WTC11 (cell line): ENCODE measurements at places on chromosomes 16 and 17.

DNA sequence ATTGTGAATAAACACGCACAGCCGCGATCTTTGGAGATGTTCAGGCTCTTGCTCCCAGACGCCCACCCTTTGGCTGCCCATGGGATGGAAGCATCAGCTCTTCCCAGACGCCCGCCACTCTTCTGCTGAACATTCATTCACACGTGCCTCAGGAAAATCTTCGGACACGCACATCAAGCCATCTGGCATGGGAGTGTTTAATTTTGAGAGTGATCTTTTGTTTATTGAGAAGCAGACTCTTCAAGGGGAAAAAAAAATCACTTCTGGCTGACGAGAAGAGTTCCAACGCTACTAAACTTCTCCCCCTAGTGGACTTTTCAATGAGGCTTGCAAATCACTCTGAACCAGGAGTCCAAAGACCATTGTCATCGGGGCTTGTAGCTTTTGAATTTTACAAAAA is 62.0 kb upstream of the NUDT7 start:
- H3K27ac ChIP-seq: no peak overlapping the region
- H3K4me1 ChIP-seq: peaks cover 14% of the 10 kb centered on the region
- peaks cover 8% of the 10 kb centered on the region; the same call in 1 of the 2 replicates for H3K36me3 ChIP-seq
- no peaks in the 10 kb centered on the region; the same call in 1 of the 2 replicates for H3K27me3 ChIP-seq
- no peak overlapping the region for H3K4me3 ChIP-seq
- DNase-seq: no peak

GRCh38 chr16:85354686-85355514 is 242.6 kb upstream of the CIBAR2 start:
- H3K4me3 ChIP-seq: no peak overlapping the region
- H3K27ac ChIP-seq: no peak overlapping the region
- no peaks in the 10 kb centered on the region; the same call in 1 of the 2 replicates for H3K27me3 ChIP-seq

DNA sequence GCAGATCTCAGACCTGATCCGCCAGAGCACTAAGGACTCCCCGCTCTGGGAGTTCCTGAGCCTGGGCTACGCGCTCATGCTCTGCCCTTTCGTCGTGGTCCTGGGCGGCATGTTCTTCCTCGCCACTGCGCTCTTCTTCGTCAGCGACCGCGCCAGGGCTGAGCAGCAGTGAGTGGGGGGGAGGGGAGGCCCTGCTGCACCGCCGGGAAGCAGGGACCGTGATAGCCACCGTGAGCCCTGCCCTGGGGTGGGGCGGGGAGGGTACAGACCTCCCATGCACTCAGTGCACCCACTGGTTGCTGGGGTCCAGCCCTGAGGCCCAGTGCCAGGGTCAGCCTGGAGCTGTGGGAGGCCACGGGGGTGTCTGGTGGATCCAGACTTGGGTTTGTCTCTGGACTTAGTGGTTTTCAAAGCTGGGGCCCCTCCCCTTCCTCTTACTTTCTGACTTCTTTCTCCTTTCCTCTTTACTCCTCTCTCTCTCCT is 18.9 kb downstream of the MYBBP1A start:
- no peak for DNase-seq
- H3K36me3 ChIP-seq: peaks cover 7% of the 10 kb centered on the region
- H3K27ac ChIP-seq: peak overlapping the region; percentile 53; the same call in 1 of the 2 replicates
- H3K27me3 ChIP-seq: peaks cover 35% of the 10 kb centered on the region
- H3K4me1 ChIP-seq: peaks cover 18% of the 10 kb centered on the region
- H3K4me3 ChIP-seq: peak overlapping the region; percentile 60

DNA sequence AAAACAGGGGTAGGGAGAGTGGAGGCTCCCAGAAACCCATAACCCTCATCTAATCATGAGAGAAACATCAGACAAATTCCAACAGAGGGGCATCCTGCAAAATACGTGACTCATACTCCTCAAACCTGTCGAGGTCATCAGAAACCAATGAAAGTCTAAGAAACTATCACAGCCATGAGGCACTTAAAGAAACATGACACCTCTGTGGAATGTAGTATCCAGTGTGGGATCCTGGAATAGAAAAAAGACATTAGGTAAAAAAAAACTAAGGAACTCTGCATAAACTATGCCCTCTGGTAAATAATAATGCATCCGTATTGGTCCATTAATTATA is 16.4 kb downstream of the CDH5 start:
- H3K4me1 ChIP-seq: peaks cover 12% of the 10 kb centered on the region
- H3K36me3 ChIP-seq: no peaks in the 10 kb centered on the region
- H3K4me3 ChIP-seq: no peak overlapping the region

DNA sequence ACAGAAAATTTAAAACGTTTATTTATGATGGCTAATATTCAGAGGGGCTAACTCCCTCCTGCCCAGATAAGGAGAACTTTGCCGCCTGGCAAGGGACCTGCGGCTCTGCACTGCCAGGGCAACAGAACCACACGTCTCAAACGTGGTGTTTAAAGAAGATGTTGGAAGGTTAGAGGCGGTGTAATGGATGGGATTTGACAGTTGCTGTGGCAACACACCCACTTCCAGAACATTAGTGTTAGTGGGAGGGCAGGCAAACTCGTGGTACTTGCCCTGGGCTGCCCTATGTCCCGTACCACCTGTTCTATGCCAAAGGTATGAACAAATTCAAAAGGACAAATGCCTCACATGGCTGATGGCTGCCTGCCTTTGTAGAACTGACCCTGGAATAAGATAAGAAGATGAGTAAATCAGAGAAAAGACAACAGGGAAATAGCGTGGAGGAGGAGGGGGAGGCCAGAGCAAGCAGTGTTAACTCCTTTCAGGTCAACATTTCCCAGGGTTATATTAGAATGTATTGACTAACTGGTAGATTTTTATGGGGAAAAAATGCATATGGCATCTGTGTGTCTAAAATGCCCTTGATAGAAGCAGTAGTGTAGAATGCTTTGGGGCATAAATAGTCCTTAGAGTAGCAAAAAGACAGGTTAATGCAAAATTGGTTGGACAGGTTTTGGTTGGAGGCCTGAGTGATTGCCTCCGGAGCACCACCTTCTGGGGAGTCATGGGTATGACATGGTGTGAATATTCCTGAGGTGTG is 30.8 kb downstream of the HLF start:
- H3K27me3 ChIP-seq: no peaks in the 10 kb centered on the region; the same call in none of the 2 replicates
- H3K4me3 ChIP-seq: no peak overlapping the region
- H3K36me3 ChIP-seq: no peaks in the 10 kb centered on the region
- no peak overlapping the region for H3K27ac ChIP-seq
- peak; percentile 67 for DNase-seq

DNA sequence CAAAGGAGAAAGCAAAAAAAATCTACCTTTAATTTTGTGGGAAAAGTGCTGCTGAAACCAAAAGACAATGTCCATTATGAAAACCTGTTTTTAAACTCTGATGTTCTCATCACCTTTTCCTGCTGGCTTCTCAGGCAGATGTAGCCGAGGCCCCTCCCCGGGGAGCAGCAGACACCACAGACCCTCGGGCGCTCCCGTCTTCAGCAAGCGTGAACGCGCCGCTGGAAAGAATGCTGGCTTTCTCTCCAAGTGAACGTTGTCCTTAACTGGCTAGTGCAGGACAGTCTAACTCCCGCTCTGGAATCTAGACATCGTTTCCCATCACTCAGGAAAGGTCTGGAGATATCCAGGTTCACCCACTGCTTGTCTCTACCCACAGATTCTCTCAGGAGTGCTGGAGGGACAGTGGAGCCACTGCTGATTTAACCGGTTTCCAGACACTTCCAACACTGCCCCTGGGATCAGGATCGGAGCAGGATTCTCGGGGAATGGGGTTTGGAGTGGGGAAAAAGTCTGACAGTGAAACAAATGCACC is 211.2 kb downstream of the RBFOX3 start:
- no peak for DNase-seq
- no peak overlapping the region for H3K27ac ChIP-seq
- no peaks in the 10 kb centered on the region for H3K36me3 ChIP-seq
- H3K4me1 ChIP-seq: peaks cover 20% of the 10 kb centered on the region
- peaks cover 28% of the 10 kb centered on the region for H3K27me3 ChIP-seq

DNA sequence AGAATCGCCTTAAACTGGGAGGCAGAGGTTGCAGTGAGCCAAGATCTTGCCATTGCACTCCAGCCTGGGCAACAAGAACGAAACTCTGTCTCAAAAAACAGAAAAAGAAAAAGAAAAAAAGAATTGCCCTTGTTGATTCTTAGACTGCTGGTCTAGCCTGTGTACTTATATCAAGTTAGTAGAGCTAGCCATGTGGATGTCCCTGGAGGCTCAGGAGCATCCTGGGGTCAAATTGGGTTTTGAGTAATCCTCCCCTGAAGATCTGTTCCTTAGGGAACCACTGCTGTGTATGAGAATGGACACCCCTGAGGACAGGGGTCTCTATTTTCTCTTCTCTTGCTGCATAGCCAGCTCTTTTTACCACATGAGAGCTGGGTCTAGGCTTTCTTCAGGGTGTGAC is 21.5 kb downstream of the SLC7A6OS start:
- H3K27me3 ChIP-seq: no peaks in the 10 kb centered on the region
- H3K4me3 ChIP-seq: no peak overlapping the region
- H3K36me3 ChIP-seq: peaks cover 32% of the 10 kb centered on the region
- peaks cover 8% of the 10 kb centered on the region for H3K4me1 ChIP-seq

- H3K4me1 ChIP-seq: 0 out of 2 replicates have a peak, but pooled peaks cover 2% of the 10 kb centered on the region
- H3K36me3 ChIP-seq: peaks cover 5% of the 10 kb centered on the region; the same call in 1 of the 2 replicates
- no peak overlapping the region for H3K4me3 ChIP-seq
- H3K27ac ChIP-seq: no peak overlapping the region
- H3K27me3 ChIP-seq: no peaks in the 10 kb centered on the region
These were observed 58.3 kb downstream of the SIAH1 start for GRCh38 chr16:48326915-48327314.

DNA sequence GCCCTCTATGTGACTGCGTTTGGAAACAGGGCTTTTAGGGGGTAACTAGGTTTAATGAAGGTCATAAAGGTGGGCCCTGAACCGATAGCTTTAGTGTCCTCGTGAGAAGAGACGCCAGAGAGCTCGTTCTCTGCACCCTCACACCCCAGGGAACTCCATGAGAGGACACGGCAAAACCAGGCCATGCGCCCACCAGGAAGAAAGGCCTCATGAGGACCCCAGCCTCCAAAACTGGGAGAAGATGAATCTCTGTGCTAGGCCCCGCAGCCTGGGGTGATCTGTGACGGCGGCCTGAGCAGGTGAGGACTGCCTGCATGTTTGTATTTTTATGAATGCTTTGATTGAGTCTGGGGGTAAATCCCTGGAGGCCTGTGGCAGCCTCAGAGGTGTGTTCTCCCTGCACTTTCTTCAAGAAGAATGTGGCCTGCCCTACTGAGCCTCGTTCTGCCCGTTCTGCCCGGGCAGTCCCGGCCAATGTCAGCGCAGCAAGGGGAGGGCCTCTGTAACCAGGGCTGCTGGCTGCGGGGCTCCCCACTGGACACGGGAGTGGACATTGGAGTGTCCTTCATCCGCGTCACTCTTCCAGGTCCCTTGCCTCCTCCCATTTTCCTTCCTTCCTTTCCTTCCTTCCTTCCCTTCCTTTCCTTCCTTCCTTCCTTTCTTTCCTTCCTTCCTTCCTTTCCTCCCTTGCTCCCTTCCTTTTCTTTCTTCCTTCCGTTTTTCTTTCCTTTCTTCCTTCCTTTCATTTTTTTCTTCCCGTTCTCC is 6.8 kb upstream of the RNF213 start:
- DNase-seq: no peak
- H3K27ac ChIP-seq: peak overlapping the region; percentile 71
- no peak overlapping the region for H3K4me3 ChIP-seq
- H3K4me1 ChIP-seq: peaks cover 25% of the 10 kb centered on the region
- H3K36me3 ChIP-seq: 0 out of 2 replicates have a peak, but pooled peaks cover 2% of the 10 kb centered on the region

DNA sequence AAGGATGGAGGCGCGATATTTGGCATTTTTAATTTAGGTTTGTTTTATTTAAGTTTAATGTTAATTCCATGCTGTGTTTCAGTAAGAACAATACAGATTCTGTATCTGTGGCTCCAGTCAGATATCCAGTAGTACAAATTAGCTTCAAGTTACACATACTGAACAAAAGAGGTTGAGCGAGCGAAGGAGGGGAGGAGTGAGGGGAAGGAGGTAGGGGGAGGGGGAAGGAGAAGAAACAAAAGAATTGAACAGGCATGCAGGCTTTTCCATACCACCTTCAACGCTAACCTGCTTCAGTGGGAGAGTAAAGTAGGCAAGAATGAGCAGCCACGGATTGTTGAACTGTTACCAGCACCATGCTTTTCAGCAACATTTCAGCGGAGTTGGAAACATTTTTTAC is 55.5 kb downstream of the YWHAE start:
- peak overlapping the region; percentile 57; the same call in 1 of the 2 replicates for H3K27ac ChIP-seq
- no peak for DNase-seq
- H3K4me3 ChIP-seq: no peak overlapping the region
- peaks cover 37% of the 10 kb centered on the region for H3K4me1 ChIP-seq

- no peaks in the 10 kb centered on the region for H3K27me3 ChIP-seq
- H3K27ac ChIP-seq: no peak overlapping the region
- no peak for DNase-seq
- H3K4me3 ChIP-seq: no peak overlapping the region
- no peaks in the 10 kb centered on the region for H3K4me1 ChIP-seq
These were observed 13.8 kb downstream of the MSLN start for GRCh38 chr16:774086-775001.

DNA sequence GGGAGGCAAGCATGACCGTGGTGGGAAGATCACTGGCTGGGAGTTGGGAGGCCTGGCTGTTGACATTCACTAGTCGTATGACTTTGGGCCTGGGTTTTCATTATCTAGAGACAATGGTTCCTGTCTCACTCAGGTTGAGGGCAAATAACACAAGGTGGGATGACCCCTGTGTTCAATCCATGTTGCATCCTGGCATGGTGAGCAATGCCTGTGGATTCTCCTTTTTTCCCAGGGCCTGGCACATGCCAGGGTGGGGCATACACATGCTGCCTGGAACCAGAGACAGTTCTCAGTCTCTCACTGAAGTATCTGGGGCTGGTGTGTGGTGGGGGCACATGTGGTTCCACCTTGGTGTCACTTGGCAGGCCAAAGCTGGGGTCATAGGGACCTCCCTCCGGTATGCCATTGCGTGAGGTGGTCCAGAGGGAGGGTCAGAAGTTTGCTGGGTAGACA is 5.4 kb downstream of the THRA start:
- peaks cover 76% of the 10 kb centered on the region for H3K4me1 ChIP-seq
- H3K36me3 ChIP-seq: no peaks in the 10 kb centered on the region
- H3K4me3 ChIP-seq: peak overlapping the region; percentile 53
- no peak overlapping the region; the same call in 1 of the 2 replicates for H3K27ac ChIP-seq
- peaks cover 15% of the 10 kb centered on the region for H3K27me3 ChIP-seq
- DNase-seq: no peak

- H3K27ac ChIP-seq: no peak overlapping the region
- H3K4me3 ChIP-seq: no peak overlapping the region
- H3K36me3 ChIP-seq: no peaks in the 10 kb centered on the region
- H3K4me1 ChIP-seq: peaks cover 33% of the 10 kb centered on the region
- no peaks in the 10 kb centered on the region for H3K27me3 ChIP-seq
These were observed 186.6 kb downstream of the PMP22 start for GRCh38 chr17:15078570-15078969.

DNA sequence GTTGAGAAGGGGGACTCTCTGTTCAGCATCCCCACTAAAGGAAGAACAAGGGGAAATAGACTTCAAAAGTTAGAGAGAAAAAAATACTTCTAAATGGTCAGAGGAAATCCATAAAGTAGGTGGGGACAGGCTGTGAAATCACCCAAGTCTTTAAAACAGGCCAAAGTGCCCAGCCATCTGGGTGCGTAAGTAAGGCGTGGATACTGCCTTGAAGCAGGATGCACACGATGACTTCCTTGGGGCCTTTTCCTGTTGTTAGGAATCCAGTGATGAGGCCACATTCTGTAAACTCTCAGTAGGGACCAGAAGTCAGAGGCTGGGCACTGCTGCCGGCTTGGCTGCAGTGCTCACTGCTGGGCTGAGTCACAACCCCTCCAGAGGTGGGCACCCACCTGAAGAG is 9.2 kb downstream of the AXIN2 start:
- H3K27me3 ChIP-seq: no peaks in the 10 kb centered on the region
- no peak for DNase-seq
- H3K4me3 ChIP-seq: no peak overlapping the region
- peaks cover 50% of the 10 kb centered on the region for H3K4me1 ChIP-seq
- H3K36me3 ChIP-seq: peaks cover 36% of the 10 kb centered on the region

- H3K27ac ChIP-seq: peak within 1 kb of the TSS; percentile 97
- H3K36me3 ChIP-seq: no peaks in the 10 kb centered on the region
- peak; percentile 76 for DNase-seq
- H3K4me1 ChIP-seq: peaks cover 25% of the 10 kb centered on the region
These were observed at the start of gene RHOT1 for GRCh38 chr17:32142038-32142856. TSS of gene RHOT1 (plus strand) at chr17:32142502. CDS start at chr17:32142693, 191 bp downstream.
